ENCODE measurements at places on chromosomes 12 and 14. TPM values are rescaled to one million over a fixed set of nuclear protein-coding genes. Genes with fewer than 3 reads are reported as not detected.

GARIN6 gene
- not detected for total RNA-seq

IFNG-AS1 gene
- not detected for total RNA-seq

SDR9C7 gene
- not detected for total RNA-seq

KRT82 gene
- not detected for total RNA-seq

PLEKHD1 gene
- total RNA-seq = under 0.01 TPM

CLMN gene
- 23.7 TPM for total RNA-seq

TPH2 gene
- total RNA-seq = not detected

SYT1 gene
- 1.1 TPM for total RNA-seq

RAPGEF3 gene
- total RNA-seq = 87.8 TPM

C12orf42 gene
- not detected for total RNA-seq

DNA sequence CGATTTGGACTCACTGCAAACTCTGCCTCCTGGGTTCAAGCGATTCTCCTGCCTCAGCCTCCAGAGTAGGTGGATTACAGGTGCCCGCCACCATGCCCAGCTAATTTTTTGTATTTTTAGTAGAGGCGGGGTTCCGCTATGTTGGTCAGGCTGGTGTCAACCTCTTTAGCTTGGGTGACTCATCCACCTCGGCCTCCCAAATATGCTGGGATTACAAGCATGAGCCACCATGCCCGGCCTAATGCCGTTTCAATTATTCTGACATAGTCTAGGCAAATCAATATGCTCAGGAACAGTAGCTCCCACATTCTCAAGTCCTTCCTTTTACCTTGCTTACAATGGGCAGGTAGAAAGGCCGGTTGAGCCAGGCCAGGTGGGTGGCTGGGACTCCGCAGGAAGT, 82.0 kb upstream of the EEA1 start:
- DNase-seq = no peak
- no peak overlapping the region for H3K27ac ChIP-seq
- H3K36me3 ChIP-seq = no peaks in the 10 kb centered on the region
- no peak overlapping the region for H3K4me3 ChIP-seq
- H3K4me1 ChIP-seq = no peaks in the 10 kb centered on the region
- no peaks in the 10 kb centered on the region for H3K27me3 ChIP-seq

DNA sequence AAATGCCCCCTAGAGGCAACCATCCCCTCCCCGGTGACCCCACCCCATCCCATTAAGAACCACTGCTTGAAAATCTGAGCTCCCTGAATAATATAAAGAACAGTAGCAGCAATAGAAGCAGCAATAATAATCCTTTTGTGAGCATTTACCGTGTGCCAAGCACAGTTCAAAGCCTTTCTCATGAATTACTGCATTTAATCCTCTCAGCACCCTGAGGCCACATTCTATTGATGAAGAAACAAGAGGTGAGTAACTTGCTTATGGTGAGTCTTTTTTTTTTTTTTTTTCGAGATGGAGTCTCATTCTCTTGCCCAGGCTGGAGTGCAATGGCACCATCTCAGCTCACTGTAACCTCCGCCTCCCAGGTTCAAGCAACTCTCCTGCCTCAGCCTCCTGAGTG, 65.0 kb downstream of the KCNK10 start:
- H3K27me3 ChIP-seq = no peaks in the 10 kb centered on the region
- no peak overlapping the region for H3K27ac ChIP-seq
- H3K4me1 ChIP-seq = no peaks in the 10 kb centered on the region
- H3K4me3 ChIP-seq = no peak overlapping the region
- H3K36me3 ChIP-seq = no peaks in the 10 kb centered on the region

GRCh38 chr12:92253301-92253700, 107.7 kb upstream of the BTG1 start:
- DNase-seq = no peak
- H3K27me3 ChIP-seq = no peaks in the 10 kb centered on the region
- no peak overlapping the region for H3K27ac ChIP-seq
- no peaks in the 10 kb centered on the region for H3K36me3 ChIP-seq

- no peak overlapping the region for H3K4me3 ChIP-seq
- no peaks in the 10 kb centered on the region for H3K27me3 ChIP-seq
- no peaks in the 10 kb centered on the region for H3K4me1 ChIP-seq
- no peak overlapping the region for H3K27ac ChIP-seq
- DNase-seq = no peak
- no peaks in the 10 kb centered on the region for H3K36me3 ChIP-seq
Measured at GRCh38 chr14:94961386-94962165, 191.7 kb upstream of the GSC start.

GRCh38 chr12:68630050-68630449, 19.4 kb downstream of the RAP1B start:
- no peaks in the 10 kb centered on the region for H3K36me3 ChIP-seq
- peaks cover 15% of the 10 kb centered on the region for H3K4me1 ChIP-seq
- H3K27me3 ChIP-seq = no peaks in the 10 kb centered on the region

- DNase-seq = no peak
- H3K4me3 ChIP-seq = no peak overlapping the region
- no peaks in the 10 kb centered on the region for H3K27me3 ChIP-seq
- H3K4me1 ChIP-seq = no peaks in the 10 kb centered on the region
Measured at GRCh38 chr14:87566991-87567390, 426.0 kb downstream of the GALC start.

DNA sequence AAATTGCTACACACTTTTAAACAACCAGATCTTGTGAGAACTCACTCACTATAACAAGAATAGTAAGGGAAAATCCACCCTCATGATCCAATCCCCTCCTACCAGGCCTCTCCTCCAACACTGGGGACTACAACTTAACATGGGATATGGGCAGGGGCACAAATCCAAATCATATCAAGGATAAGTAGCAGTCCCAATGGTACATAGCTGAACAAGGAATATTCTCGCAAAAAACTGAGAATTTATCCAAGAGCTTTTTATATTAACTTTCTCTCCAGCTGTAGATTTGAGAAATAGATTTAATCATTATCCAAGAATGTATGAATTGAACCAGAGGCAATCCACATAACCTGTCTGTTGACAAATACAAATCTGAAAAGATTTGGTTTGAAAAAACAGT, 185.2 kb downstream of the TMTC3 start:
- DNase-seq = no peak
- H3K36me3 ChIP-seq = no peaks in the 10 kb centered on the region
- no peak overlapping the region for H3K4me3 ChIP-seq
- no peak overlapping the region for H3K27ac ChIP-seq

DNA sequence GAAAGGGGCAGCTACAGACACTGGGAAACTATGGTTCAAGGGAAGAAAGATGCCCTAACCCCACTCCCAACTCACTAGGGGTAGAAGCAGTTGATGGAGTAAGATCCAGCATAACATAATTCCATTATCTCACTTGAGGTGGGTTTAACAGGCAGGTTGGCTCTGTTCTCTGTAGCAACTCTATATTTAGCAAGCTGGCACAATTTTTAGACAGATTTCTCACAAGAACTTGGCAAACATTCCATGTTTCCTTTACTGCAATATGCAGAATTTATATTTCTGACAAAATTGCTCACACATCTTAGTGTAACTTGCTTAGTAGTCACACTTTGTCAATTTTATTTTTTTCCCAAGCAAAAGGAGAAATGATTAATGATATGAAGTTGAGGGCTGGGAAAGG, 475.4 kb downstream of the RMST start:
- no peak overlapping the region for H3K4me3 ChIP-seq
- no peaks in the 10 kb centered on the region for H3K36me3 ChIP-seq
- no peaks in the 10 kb centered on the region for H3K4me1 ChIP-seq
- H3K27ac ChIP-seq = no peak overlapping the region

DNA sequence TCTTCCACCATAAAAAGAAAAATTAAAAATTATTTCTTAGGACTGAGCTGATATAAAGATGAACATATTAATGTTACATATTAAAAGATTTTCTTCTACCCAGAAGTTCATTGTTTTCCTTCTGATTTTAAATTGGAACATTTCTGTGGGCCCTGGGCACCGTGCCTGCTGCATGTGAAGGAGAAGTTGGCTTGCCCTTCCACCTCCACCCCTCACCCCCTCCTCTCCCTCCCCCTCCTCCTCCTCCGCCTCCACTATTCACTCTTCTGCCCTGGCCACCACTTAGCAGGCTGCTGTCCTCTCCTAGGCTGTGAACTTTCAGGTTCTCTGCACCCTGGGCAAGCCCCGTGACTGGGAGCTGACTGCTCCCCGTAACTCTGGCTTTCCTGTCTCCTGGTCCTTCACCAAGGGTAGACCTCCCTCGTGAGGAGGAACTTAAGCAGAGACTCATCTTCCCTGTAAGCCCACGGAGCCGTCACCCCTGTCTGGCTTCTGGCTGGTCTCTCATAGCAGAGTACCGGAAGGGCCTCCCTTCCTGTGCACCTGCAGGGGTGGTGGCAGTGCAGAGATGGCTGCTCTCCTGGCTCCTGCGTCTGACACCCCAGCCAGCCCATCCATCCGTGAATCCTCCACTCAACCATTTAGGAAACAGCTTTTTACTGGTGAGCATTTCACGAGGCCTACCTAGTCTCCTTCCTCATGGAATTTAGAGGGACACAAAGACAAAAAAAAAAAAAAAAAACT, 12.8 kb downstream of the TUNAR start:
- H3K27me3 ChIP-seq = no peaks in the 10 kb centered on the region
- no peak overlapping the region for H3K27ac ChIP-seq
- H3K4me3 ChIP-seq = no peak overlapping the region
- no peak for DNase-seq
- no peaks in the 10 kb centered on the region for H3K4me1 ChIP-seq

DNA sequence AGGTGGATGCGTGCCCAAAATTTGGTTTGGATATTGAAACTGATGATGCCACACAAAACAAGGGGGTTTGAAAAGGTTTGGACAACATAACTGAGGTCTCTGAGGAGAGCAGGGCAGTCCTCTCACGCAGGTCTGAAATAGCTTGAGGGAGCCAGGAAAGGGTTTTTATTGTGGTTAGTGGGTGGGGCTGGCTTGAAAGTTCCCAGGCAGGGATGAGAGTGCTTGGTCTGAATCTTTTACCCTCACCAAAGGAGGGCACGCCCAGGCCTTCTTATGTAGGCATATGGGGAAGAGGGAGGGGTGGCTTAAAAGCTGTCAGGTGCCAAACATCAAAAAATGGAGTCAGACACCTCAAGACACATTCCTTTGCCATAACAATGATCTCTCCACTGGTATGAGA, 493.1 kb upstream of the CCDC196 start:
- DNase-seq = no peak
- no peaks in the 10 kb centered on the region for H3K4me1 ChIP-seq
- no peak overlapping the region for H3K4me3 ChIP-seq
- H3K27me3 ChIP-seq = no peaks in the 10 kb centered on the region
- H3K36me3 ChIP-seq = no peaks in the 10 kb centered on the region

GRCh38 chr12:92628476-92628875, 74.3 kb upstream of the PLEKHG7 start:
- H3K36me3 ChIP-seq = no peaks in the 10 kb centered on the region
- H3K27ac ChIP-seq = no peak overlapping the region
- DNase-seq = no peak

DNA sequence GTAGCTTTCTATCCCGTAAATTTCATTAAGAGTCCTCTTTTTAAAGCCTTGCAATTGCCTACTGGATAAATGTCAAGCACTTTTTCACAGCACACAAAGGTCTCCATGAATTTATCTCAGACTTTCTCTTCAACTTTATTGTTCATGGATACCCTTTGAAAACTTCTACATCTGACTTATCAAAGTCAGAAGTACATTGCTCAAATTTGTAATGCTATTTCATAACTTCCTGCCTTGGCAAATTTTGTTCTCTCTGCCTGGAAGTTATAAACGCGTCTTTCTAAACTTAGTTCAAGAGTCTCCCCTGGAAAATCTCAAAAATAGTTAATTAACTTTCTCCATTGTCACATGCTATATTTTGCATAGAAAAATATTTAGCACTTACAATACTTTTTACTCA, 55.9 kb upstream of the RERGL start:
- H3K4me1 ChIP-seq = peaks cover 5% of the 10 kb centered on the region
- no peak overlapping the region for H3K4me3 ChIP-seq
- H3K27me3 ChIP-seq = no peaks in the 10 kb centered on the region

- H3K4me3 ChIP-seq = no peak overlapping the region
- no peaks in the 10 kb centered on the region for H3K36me3 ChIP-seq
- no peak overlapping the region for H3K27ac ChIP-seq
- no peak for DNase-seq
- H3K27me3 ChIP-seq = no peaks in the 10 kb centered on the region
Measured at GRCh38 chr12:66733839-66734238, 55.0 kb upstream of the GRIP1 start.

DNA sequence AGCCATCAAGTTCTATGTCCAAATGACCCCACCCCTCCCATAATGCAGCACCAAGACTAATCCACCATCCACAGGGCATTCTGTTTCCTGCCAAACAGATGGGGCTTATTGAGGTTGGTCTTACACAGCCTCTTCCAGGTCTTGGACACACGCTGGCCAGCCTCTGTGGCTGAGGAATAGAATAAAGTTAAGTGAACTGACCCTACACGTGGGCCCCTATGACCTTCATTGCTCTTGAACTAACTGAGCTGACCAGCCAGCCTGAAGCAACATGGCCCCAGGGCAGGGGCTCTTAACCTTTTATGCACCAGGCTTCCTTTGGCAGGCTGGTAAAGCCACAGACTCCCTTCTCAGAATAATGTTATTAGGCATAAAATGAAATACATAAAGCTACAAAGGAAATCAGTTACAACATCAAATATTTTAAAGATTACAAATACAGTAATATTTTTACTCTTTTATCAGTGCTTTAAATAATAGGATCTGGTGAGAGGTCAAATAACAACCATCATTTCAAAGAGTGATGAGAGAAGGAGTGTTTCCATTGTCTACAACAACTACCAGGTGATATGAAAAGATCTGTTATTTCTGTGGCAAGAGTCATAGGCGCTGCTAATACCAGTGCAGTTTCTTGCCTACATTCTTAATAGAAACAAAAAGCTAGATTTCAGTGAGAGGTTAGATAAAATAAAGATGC, 192.9 kb upstream of the NUDT4 start:
- H3K27ac ChIP-seq = peak overlapping the region; percentile 76
- no peaks in the 10 kb centered on the region for H3K27me3 ChIP-seq
- no peak overlapping the region for H3K4me3 ChIP-seq
- no peaks in the 10 kb centered on the region for H3K4me1 ChIP-seq
- no peak for DNase-seq

Data from breast epithelium (tissue), 4 donors.